ENCODE measurements at places on chromosomes 2 and 18. TPM values are rescaled to one million over a fixed set of nuclear protein-coding genes. Genes with fewer than 3 reads are reported as not detected.
A peak's percentile ranks its signal among the peaks of the same experiment; 100 is the strongest.

DNA sequence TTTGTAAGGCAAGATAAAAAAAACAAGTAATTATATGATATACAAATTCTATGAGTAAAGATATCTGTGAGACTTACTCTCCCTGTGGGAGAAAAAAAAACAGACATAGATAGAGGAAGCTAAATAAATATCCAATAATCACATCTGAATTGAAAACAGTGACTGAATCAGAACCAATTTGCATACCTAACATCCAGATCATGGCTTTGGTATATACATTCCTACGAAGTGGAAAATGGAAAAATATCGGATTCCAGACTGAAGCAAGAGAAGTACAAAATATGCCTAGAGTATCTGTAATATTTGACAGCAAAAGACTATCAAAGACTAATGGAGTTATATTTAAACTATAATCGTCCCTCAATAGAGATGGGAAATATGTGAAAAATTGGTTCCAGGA, 1108.1 kb upstream of the CHAC2 start:
- DNase-seq: no peak

DNA sequence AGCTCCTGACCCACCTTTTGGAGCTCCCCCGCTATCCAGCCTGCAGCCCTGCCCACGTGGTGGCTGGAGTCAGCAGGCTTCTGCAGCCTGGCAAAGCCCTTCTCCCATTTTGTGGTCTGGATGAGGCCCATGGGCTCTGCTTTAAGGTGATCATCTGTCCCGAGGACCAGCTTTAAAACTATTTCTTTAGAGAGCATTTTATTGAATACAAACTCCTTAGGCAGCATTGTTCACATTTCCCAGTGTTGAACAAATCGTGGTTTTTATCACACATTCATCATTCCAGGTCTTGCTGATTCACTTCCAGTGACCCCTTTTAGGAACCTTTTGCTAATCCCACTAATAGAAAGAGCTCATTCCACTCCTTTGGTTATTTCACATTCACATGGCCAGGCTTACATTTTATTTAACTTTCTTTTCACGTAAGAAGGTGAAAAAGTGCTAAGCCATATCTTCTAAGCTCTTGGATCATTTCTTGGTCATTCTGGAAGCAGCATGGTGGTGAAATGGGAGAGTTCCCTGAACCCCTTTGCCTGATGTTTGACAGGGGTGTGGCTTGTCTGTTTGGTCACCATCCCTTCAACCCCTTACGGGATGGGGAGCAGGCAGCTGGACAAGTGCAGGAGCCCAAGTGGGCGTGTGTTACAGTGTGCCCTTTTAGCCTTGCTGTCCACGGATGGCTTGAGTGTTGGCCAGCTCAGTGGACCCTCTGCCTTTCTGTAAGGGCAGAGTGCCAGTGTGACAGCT, 80.4 kb upstream of the RAPGEF4 start:
- DNase-seq: no peak

DNA sequence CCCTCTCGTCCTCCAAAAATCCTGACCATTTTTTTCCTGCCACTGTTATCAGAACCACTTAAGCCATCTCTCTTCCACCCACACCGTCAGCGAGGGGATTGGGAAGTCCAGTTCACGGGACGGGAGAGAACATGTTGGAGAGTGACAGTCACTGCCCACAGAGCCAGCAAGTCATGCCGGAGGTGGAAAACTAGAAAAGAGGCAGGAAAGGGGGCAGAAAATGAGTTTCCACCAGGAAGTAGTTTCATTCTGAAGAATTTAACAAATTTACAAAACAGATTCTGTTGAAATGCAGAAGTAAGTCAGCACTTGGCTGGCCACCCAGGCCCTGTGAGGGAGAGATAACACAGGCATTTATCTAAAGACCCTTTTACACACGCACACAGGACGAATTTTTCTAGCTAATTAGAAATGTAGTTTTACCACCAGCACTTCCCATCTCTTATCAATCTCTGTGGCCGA, 431.3 kb downstream of the TSN start:
- DNase-seq: no peak

DNA sequence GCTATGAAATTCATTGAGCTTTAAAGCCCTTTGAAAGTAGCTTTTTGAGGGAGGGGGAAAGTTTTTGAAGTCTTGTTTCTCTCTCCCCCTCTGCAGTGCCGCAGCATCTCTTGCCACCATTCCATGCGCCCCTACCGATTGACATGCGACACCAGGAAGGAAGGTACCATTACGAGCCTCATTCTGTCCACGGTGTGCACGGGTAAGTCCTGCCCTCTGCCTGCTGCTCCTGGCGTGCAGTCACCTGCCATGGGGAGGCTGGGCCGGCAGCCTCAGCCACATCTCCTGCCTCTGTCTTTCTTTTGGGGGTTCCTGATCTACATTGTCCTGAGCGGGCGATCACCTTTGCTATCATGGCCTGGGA, 191.6 kb downstream of the GLI2 start:
- DNase-seq: no peak

- DNase-seq: no peak
Observed at GRCh38 chr2:110858993-110859701, 126.8 kb downstream of the ACOXL start.

DNA sequence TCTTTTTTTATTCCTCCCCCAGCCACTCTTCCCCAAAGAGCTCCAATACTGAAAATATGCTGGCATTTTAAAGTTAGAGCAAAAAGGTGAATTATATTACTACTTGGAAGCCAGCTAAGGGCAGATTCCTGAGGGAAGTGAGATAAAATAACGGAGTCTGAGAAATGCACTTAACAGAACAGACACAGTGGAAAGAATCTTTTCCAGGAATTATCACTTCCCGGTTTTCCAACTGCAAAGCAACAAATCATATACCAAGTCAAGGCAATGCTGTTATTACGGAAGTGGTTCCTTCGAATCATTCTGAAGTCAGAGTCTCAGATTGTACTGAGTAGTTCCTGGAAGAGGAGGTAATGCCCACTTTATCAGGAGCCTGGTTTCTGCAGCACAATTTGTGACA, 435.0 kb upstream of the SPRED2 start:
- no peak for DNase-seq

- no peak for DNase-seq
Observed at GRCh38 chr2:59804732-59805131, 748.7 kb downstream of the BCL11A start.

GRCh38 chr2:15668611-15669305, 77.1 kb downstream of the DDX1 start:
- no peak for DNase-seq

DNA sequence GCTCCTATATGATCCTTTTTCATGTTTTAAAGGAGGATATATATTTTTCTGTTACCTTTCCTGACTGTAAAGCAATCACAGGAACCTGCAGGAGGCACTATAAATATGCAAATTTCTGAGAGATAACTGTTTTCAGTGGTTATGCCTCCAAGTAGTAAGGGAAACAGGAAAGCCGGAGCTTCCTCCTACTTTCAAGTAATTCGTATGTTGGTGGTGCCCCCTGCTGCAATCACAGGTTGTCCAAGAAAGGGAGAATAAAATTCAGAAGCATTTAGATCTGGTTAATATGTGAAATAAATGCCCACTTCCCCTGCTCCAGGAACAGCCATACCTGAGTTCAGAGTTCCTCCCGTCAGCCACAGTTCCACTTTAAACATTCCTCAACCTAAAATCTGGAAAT, 12.0 kb upstream of the BCL11A start:
- DNase-seq: no peak

- DNase-seq: no peak
Observed at GRCh38 chr18:13261661-13262357, 43.2 kb downstream of the LDLRAD4 start.

DNA sequence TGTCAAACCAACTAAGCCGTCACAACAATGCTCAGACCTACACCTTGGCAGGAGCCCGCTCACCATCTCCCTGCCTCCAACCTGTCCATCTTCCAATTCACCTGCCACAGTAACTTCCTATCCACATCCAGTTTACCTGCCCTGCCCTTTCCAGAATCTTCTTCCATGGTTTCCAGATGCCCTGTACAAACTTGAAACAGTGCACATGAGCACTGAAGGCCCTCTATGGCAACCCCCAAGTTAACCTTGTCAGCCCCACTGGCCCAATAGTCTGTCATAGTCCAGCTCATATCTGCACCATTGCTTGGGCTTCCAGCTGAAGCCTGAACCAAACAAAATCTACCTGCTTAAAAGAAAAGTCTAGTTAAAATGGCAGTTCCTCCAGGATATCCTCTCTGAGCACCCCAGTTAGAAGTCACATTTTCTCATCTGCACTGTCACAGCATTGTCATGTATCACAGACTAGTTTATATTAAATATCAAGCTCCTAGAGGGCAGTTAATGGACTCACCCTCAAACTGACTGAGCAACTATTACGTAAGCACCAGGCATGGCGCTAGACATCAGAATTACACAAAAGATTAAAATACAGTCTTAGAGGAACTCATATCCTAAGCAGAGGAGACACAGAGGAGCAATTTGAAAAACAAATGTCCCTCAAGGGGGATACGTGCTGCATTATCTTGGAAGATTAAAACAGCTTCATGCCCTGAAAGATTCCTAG, 11.6 kb downstream of the NFE2L2 start:
- DNase-seq: no peak

GRCh38 chr2:47636596-47637264, 146.2 kb upstream of the MSH6 start:
- DNase-seq: no peak

DNA sequence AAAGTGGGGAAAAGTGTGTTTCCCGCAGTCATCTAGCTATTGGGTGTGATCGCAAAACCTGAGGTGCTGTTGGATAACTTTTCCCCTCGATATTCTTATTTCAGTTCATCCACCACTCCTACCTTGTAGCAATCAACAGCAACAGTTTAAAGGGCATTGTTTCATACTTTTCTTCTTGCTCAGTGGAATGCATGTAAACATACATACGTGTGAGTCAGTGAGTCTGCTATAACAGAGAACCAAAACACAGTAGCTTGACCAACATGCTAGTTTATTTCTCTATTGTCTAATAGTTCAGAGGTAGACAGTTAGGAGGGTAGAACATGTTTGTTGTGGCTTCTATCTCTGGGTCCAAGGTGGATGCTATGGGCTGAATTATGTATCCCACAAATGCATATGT, 77.6 kb upstream of the FOXI3 start:
- DNase-seq: no peak

DNA sequence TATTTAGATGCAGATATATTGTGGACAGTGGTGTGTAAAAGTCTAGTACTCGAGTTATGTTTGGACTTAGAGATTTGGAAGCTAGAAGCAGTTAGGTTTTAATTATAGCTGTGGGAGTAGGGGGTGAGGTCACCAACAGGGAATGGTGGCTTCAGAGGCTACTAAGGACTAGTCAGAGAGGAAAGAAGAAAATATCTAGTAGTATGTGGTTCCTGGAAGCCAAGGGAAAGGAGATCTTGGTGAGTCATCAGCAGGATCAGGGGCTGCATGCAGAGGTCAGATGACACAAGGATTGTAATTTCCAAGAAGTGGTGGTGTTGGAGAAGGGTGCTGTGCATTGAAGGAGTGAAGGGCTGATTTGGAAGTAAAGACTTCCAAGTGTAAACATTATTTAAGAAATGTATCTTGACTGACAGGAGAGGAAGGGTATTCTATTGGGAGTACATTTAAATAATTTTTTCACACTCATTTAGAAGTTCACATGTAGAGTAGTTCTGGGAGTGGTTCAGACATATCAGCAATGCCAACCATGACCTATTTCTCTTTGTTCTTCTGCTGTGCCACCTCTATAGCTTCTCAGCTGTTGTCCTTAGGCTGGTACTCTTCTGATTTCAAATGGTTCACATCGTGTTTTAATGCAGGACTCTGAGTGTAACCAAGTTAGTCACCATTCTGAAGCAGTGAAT, 59.1 kb downstream of the ACSL3 start:
- DNase-seq: no peak

DNA sequence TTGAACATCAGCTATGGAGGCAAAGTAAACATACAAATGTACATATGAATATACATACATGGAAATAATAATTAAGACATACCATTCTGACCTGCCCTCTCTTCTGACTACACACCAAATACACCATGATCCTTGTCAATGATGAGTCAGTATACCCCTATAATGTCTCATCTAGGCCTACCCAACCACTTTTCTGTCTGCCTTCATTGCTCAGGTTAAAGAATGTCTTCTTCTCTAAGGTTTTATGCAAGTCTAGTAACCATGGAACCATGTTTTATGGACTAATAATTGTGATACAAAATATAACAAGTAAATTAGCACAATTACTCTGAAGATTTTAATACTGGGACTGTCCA, 128.7 kb downstream of the NCKAP5 start:
- no peak for DNase-seq

DNA sequence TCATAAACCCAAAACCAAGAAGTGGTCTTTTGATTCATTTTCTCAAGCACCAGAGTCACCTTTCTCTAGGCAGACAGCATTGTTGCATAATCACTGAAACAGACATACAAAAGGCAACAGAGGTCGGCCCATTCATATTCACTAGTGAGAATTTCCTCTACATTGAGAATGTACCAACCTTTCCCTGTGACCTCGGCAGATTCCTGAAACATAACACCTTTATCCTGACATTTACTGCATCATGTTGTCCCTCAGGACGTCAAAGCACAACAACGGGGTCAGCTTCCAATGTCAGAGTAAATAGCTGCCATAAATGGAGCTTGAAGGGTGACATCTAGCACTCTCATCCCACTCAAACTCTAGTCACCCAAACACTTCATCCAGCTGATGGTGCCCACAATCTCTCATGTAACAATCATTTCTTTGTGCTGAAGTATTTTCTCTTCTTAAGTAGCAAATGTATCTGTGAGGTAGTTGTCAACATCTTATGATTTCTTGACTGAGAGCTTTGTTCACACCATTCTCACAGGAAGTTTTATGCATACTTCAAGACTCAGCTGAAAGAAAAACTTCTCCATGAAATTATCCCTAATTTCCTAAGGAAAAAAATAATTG, 802.6 kb upstream of the CHAC2 start:
- no peak for DNase-seq

- no peak for DNase-seq
Observed at GRCh38 chr2:194526121-194526520, 1130.9 kb upstream of the SLC39A10 start.

- DNase-seq: peak; percentile 31
Observed at GRCh38 chr18:77065221-77065981, 67.2 kb downstream of the MBP start.

GRCh38 chr2:7773362-7774360, 856.4 kb downstream of the RNF144A start:
- peak; percentile 36 for DNase-seq

- no peak for DNase-seq
Observed at GRCh38 chr2:107276034-107276433, 390.1 kb upstream of the ST6GAL2 start.

- no peak for DNase-seq
Observed at GRCh38 chr2:149223472-149224095, 106.8 kb upstream of the LYPD6 start.

CCDC68 gene
- total RNA-seq: not detected

NTSR2 gene
- not detected for total RNA-seq

GRP gene
- total RNA-seq: not detected

GALNT3 gene
- 1.9 TPM for total RNA-seq

KCNJ13 gene
- total RNA-seq: not detected

GALR1 gene
- total RNA-seq: not detected

POTEI gene
- not detected for total RNA-seq

POTEF gene
- not detected for total RNA-seq

Measured in activated naive CD8-positive, alpha-beta T cell treated with anti-CD3 and anti-CD28 coated beads for 36 hours (primary cell).